ENCODE measurements at places on chromosomes 3 and 15.

DNA sequence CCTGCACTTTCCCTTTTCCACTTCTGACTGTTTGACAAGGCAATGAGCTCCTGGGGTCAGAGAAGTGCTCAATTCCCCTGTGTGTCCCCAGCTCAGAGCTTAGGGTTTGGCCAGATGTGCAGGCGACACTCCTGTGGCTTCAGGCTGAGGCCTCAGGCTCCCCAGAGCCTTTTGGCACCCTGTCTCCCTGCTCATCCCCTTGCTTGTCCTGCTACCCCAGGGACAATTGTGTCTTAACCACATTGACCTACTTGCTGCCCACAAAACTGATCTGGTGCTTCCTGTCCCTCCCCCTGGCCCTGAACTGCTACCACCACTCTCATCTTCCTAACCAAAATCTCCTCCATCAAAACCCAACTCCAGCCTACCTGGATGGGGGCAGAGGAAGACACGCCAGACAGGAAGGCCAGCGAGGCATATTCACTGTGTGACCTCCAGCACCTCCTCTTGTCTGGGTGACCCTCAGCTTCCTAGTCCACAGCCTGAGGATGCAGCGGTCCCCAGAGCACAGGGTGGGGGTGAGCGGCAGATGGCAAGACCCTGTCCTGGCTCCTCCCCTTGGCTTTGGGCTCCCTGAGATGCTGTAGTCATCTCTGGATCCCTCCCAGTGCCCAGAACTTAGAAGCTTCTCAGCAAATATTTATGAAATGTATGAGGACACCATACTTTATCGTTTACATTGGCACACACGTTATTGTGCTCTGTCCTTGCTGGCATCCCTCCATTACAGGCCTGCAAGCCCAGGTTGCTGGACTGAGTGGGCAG is 98.9 kb upstream of the SLC6A6 start:
- DNase-seq = no peak

- no peak for DNase-seq
Observed at GRCh38 chr3:108378153-108378951, 82.0 kb downstream of the HHLA2 start.

DNA sequence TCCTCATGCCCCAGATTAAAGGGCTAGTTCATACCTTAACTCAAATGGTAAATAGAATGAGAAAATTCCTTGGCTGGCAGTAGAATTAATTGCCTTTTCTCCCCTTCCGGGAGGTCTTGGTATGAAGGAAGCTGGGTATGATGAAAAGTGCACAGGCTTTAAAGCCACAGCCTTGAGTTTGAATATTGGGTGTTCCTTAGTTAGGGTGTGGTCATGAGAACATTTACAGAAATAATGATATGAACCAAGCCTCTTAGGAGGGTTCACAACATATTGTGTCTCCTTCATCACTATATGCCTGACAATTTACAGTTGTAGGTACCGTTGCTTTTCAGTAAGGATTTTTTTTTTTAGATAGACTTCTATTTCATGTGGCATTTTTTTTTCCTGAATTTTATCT is 48.1 kb downstream of the PYDC2 start:
- DNase-seq = no peak

DNA sequence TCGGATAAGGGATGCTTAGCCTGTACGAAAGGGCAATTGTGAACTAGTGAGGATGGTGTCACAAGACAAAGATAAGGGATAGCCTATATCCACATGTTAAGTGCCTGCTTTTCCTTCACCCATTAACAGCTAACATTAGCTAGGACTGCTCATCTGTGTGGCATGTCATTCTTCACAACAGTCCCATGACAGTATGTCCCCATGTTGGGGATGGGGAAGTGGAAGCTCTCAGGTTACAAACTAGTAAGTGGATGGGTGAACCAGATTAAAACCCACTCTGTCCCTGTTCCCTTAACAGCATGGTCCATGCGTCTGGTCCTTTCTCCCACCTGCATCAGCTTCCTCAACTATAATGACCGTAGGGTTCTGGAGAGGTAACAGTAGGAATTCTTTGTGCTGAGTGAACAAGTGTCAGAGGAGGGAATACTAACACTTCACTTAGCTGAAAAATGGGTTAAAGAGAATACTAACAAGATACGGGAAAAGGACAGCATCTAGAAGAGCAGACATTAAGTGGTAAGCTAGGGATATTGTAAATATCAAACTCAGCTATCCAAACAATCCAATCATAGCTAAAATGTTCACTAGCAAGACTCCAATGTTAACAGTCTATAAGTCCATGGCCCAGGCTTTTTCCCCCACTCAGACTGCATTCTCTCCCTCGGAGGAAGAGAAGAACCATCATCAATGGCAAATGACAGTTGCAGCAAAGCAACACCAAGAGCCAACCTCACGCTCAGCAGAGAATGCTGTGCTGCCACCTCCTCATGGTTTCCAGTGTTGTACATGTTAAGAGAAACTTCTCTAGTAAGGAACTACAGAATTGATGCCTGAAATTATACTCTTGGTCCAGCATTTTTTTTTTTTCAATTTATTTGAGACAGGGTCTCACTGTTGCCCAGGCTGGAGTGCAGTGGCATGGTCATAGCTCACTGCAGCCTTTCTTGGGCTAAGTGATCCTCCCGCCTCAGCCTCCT is 5.0 kb downstream of the RPLP1 start:
- no peak for DNase-seq

GRCh38 chr15:98568382-98569017 is 79.8 kb upstream of the IGF1R start:
- no peak for DNase-seq

DNA sequence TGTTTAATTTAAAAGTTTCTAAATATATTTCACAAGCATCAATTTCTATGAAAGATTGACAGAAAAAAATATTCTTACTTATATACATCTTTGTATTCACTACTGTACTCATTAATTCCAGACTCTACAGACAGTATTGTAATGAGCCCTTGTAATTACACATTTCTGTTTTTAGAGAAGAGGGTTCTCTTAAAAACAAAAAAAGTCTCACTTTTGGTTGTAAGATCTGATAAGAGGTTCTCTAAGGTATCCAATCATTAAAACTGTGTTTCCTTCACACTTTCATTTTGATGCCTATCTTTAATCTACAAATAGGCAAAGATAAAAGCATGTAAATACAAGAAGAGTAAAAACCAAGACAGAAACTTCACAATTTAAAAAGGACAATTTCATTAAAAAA is 75.6 kb downstream of the FBXL22 start:
- DNase-seq = no peak

DNA sequence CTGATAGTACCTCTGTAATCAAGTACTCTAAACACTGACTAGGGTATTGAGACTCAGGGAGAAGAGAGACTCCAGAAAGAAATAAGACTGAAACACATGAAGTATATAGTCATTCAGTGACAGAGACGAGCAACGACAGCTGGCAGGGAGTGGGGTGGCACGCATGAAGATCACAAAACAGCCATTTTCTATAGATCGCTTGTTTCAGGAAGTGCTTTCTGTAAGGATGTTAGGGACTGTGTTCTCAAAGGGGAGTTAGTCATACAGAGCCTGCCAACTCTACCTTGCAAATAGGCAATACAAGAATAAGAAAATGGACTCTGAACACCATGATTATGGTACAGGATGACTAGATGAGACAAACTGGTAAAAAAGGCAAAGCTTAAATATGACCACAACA is 139.5 kb downstream of the TBL1XR1 start:
- no peak for DNase-seq

DNA sequence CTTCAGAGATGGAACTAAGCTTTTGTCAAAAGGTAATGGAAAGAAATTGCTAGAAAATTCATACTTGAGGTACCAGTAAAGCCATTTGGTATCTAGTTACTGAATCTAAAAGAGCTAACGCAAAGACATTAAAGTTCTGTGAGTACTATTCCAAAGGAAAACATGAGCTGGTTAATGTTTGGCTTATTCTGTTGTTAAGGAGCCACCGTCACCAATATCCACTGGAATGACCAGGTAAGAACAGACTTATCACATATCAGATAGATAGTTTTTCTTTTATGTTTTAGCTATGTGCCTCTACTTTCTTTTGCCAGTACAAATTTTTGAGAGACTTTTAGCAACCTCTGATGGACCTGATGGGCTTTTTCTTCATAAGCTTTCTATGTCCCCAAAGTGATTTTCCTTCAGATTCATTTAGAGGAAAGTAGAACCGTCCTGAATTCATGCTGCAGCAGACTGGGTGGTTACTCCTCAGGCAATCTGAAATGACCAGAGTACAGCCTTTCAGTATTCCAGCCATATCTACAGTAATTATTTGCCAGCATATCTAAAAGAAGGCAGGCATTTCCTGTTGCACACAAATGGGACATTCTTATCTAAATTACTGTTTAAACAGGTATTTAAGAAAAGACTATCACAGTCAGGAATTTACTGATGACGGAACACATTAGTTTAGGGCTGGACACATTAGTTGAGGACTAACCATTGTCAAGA is 274.1 kb downstream of the MECOM start:
- no peak for DNase-seq

GRCh38 chr3:189563853-189564563 is 67.2 kb upstream of the TP63 start:
- DNase-seq = no peak

DNA sequence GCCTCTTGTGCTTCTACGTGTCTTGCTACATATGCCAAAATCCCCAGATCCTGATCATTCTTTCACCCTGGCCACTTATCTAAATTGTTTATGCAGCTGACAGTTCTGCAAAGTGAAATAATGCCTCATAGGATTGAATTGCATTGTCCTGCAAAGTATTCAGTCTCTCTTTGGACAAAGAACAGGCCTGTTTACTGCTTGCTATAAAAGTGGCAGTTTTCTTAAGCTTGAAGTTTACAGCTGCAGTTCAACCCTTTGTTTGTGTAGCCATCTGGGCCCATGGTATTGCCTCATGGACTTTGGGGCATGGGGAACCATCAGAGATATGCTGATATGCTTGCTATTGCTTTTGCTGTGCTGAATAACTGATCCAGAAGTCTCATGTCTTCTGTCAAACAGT is 523.2 kb downstream of the OTOL1 start:
- DNase-seq = no peak

GRCh38 chr3:148190441-148190990 is 507.2 kb upstream of the AGTR1 start:
- DNase-seq = no peak
